Peyer's patch (tissue), 4 donors: ENCODE measurements at places on chromosomes 1 and 21.

DNA sequence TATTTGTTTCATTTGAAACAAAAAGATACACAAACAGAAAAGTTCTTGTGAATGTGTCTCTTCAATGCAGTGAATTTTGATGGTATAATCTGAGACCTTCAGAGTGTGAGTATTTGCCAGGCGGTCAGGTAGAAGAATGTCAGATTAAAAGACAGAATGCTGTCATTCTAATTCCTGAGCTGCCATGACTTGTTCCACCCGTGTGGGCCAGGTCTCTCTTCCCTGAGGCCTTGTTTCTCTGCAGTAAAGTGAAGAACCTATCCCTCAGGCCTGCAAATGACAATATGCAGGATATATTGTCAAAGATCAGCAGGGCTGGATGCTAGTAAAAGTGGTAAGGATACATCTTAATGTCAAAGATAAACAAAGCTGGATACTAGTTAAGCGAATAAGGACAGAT, 111.4 kb downstream of the ZP4 start:
- no peak for DNase-seq

GRCh38 chr1:12138196-12139168, 28.3 kb upstream of the TNFRSF1B start:
- no peak for DNase-seq

- no peak for DNase-seq
Measured at GRCh38 chr1:22780696-22781095, 70.1 kb downstream of the EPHB2 start.

GRCh38 chr1:52825868-52826267, 16.7 kb upstream of the ZYG11A start:
- DNase-seq = no peak

DNA sequence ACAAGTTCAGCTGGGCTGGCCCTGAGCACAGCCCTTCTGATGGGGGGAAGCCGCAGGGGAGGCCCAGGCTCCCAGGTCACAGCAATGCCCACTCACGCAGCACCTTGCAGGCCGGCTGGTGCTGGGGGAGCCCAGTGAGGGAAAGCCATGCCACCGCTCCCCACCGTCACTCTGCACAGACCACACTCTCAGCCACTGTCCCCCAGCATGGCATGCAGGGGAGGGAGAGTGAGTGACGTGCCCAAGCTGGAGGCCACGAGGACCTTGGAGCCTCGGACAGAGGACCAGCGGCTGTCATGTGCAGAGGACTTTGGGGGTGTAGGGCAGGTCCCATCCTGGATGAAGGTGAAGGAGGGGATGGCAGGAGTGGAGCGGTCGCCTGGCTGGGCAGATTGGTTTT, 25.1 kb downstream of the SLC45A1 start:
- peak; percentile 43 for DNase-seq

GRCh38 chr1:25257196-25257595, 9.9 kb upstream of the RSRP1 start:
- DNase-seq = no peak

GRCh38 chr1:168235548-168235885, 9.7 kb downstream of the SFT2D2 start:
- no peak for DNase-seq

DNA sequence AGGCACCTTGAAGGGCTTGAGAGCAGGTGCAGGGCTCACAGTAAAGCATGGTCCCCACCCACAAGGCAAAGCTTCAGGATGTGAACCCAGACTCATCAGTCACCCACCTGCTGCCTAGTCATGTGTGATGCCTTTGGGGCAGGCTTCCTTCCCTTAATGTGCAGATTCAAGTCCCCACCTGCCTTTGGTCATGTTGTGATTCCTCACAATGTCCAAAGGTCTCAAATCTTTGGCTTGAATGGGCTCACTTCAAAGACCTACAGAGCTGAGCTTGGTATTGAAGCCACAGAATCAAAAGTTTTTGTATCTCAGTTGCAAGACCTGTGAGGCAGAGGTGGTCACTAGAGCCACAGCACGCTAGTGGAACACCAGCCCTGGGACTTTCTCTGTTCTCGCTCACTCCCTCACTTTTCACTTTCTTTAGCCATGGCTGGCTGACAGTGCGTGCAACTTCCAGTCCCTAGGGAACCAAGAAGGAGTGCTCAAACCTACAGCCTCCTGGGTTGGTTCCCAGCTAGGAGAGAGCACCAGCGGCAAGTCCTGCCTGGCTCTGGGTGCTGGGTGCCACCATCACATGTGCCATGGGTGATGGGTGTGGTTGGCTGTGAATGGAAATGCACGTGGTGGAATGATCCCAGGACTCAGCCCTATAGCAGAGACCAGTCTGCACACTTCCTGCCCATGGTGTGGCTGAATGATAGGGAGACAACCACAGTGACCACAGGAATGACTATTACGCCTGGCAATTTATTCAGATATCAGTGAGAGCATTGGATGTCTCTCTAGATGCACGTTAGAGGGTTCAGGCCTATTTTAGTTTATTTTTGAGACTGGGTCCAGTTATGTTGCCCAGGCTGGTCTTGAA, 26.4 kb upstream of the CLIC6 start:
- no peak for DNase-seq

GRCh38 chr1:201696217-201696761, 132.7 kb upstream of the IPO9 start:
- no peak for DNase-seq

GRCh38 chr1:180194048-180194425, 36.0 kb upstream of the LHX4 start:
- DNase-seq = no peak

DNA sequence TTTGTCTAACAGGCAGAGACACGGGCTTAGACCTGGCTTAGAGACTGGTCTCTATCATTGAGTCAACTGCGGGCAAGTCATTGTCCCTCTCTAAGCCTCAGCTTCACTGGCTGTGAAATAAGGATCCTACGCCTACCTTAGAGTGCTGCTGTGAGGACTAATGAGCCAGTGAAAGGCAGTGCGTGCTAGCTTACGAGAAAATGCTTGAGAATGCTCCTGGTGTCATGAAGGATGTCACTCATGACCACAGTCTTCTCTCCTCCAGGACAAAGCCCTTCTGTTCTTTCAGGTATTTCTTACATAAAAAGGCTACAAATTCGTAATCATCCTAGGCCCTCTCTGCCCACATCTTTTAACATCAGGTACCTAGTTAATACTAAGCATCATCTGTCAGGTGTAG, 16.5 kb upstream of the A3GALT2 start:
- no peak for DNase-seq

DNA sequence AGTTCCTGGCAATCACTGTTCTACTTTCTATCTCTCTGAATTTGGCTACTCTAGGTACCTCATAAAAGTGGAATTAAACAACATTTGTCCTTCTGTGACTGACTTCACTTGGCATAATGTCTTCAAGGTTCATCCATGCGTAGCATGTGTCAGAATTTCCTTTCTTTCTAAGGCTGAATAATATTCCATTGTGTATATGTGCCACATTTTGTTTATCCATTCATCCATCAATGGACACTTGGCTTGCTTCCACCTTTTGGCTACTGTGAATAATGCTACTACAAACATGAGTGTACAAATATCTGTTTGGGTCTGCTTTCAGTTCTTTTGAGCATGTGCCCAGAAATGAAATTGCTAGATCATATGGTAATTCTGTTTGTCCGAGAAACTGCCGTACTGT, 14.7 kb downstream of the CACHD1 start:
- DNase-seq = no peak

GRCh38 chr1:64196074-64196870, 7.2 kb upstream of the UBE2U start:
- no peak for DNase-seq

- DNase-seq = no peak
Measured at GRCh38 chr21:17440969-17441368, 71.9 kb upstream of the CXADR start.

GRCh38 chr1:242634732-242635131, 110.2 kb upstream of the PLD5 start:
- DNase-seq = no peak

- no peak for DNase-seq
Measured at GRCh38 chr1:7640920-7641585, 130.0 kb upstream of the VAMP3 start.

DNA sequence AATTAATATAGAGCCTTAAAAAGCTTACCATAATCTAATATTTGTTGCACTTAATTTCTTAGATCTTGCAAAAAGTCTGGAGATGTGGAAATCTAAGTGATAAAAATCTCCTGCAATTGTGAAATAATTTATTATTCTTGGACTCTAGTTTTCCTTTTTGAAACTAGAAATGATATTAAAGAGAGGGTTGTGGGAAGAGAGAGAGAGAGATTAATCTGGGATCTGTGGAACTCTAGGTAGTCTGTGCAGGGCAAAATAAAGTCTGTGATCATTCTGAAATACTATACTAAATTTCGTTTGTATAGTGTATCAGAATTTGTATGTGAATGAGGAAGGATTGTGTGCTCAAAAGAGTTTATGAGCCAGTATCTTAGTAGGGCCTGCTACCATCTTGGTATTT, 692.3 kb downstream of the RWDD3 start:
- no peak for DNase-seq

- DNase-seq = no peak
Measured at GRCh38 chr1:206896261-206896660, 982 bp upstream of the IL24 start.

DNA sequence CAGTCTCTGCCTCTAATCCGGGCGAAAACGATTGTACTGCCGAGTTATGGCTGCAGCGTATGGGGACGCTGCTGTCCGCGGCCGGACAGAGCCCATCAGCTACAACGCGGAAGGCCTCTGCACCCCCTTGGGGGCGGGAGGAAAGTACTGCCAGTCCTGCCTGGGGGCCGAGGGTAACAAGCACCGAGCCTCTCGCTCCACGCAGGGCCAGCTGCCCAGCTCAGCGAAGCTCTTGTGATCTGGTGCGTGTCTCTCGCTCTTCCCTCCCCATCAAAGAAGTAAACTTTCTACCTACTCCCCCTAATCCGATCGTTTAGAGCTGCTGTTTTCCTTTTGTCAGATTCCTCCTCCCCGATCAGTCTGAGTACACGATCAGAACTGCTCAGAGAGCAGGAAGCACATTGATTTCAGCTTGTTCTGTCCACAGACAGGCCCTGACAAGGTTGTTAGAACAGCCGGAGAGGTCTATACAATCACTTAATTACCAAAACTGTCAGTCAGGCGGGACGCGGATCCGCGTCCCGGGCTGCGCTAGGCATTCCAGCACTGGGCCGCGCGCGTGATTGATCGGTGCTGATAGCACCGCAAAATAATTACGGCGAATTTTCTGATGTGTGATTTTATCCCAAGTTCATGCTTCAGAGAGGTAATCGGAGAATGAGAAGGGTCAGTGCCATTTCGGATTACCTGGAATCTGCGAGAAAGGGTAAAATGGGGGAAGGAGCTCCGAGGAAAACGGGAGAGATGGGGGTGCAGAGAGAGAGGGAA, 8.7 kb upstream of the BARHL2 start:
- no peak for DNase-seq

- no peak for DNase-seq
Measured at GRCh38 chr1:185578293-185578692, 155.9 kb upstream of the HMCN1 start.

GRCh38 chr1:2547210-2548067, 8.7 kb upstream of the TNFRSF14 start:
- DNase-seq = peak; percentile 80

DNA sequence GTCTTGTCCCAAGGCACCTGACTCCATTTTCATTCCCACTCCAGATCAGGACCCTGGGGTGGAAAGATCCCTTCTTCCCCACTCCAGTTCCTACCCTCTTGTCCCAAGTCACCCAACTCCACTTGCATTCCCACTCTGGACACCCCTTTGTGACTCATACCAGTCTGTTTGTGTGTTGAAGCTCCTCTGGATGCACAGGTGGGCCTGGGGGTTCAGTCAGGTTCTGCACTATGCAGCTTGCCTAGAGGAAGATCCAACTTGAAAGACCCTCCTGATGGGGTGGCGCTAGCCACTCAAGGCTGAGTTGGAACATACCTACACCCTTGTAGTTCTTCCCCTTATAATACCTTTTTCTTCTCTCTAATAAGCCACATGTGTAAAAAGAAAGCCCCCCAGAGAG, 9.8 kb upstream of the ANKRD35 start:
- DNase-seq = no peak

GRCh38 chr1:116166011-116166571, 54.9 kb downstream of the MAB21L3 start:
- DNase-seq = no peak

DNA sequence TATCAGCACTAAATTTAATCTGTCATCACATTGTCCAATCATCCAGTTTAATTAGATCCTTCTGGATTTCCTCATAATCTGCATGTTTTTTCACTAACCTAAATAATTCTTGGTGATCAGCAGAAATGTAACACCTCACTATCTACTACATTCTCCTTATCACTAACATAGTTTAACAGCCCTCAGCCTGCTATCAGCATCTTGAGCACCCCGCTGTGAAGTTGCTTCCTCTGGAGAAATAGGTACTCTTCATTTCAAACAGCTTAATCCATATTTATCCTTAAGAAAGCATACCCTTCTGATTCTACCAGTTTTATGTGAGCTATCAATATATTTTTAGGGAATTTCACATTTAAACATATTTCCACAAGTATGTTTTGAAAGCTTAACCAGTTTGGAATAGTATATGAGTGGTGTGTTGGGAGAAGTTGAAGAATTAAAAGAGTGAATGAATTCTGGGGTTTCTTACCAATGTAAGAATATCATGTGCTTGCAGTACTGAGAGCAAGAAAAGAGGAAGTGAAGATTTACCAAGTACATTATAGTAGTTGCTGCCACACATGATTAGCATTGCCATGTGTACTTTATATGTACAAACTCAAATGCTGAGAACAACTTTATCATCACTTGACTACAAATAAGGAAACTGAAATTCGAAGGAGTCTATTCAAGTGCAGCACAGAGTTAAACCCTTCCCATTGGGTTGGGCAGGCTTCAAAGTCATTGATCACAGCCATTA, 771.1 kb upstream of the ADGRL4 start:
- DNase-seq = no peak
